GM03348 (cell line): ENCODE measurements at places on chromosomes 2 and 18.

- DNase-seq = no peak
These were observed 294.4 kb upstream of the LRRTM4 start for GRCh38 chr2:77816618-77817017.

GRCh38 chr2:138671566-138671965 is 108.6 kb downstream of the NXPH2 start:
- DNase-seq = no peak

GRCh38 chr2:166803373-166804000 is 84.8 kb upstream of the XIRP2 start:
- DNase-seq = no peak

- peak; percentile 97 for DNase-seq
These were observed at the start of gene PELI1 for GRCh38 chr2:64144057-64145013. Gene PELI1 (minus strand): TSS chr2:64144420. CDS start chr2:64108310, 36,110 bp downstream.

DNA sequence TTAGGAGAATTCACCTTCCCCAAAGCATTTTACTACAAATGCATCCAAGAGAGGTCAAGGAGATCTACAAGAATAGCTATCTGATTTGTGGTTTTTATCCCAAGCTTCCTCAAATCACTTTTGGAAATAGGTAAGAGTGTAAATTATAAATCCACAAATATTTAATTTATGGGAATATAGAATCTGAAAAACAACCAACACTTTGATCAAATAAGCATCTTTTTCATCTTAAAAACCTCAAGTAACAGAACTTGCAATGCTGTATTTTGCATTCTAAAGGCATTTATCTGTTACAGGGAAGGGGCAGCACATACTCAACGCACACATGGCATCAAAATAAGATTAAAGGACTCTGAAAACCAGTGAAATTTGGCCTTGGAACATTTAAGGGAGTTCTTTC is 1.9 kb downstream of the ZNF385B start:
- DNase-seq = no peak
